ENCODE measurements at places on chromosomes 16 and 17.

DNA sequence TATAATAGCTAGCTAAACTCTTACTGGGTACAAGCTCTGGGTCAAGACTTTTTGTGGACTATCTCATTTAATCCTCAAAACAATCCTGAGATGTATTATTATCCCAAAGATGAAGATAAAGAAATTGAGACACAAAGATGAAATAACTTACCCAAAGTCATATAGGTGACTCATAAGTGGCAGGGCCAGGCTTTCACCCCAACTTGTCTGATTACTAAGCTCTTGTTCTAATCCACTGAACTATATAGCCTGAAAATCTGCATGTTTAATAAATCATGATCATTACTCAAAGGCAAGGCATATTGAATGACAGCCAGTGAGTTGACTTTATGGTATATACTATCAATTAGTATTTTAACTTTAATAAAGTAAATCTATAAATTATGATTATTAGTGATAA lies 77.4 kb downstream of the SKAP1 start:
- DNase-seq, result no peak

GRCh38 chr17:76036497-76037261 lies 9.6 kb upstream of the EVPL start:
- DNase-seq, result no peak

DNA sequence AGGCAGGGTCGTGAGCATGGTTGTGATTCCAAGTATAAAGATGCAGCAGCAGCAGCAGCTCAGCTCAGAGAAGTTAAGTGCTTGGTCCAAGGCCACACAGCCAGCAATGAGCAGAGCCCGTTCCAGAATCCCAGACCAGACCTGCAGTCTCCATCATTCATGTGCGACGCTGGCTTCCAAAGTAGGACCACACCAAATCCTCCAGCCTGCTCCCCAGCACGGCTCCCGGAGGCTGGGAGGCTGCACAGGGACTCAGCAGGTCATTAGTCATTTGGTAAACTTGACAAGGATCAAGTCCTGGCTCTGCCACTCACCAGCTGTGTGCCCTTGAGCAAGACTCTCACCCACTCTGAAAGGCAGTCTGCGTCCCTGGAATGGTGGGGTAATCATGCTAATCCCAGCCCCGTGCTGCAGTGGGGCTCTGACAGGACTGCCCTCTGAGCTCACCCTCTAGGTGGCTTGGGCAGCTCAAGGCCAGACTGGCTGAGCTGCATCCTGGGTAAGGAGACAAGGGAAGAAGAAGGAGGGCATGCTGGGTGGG lies 95.1 kb upstream of the TMEM132E start:
- DNase-seq, result no peak

DNA sequence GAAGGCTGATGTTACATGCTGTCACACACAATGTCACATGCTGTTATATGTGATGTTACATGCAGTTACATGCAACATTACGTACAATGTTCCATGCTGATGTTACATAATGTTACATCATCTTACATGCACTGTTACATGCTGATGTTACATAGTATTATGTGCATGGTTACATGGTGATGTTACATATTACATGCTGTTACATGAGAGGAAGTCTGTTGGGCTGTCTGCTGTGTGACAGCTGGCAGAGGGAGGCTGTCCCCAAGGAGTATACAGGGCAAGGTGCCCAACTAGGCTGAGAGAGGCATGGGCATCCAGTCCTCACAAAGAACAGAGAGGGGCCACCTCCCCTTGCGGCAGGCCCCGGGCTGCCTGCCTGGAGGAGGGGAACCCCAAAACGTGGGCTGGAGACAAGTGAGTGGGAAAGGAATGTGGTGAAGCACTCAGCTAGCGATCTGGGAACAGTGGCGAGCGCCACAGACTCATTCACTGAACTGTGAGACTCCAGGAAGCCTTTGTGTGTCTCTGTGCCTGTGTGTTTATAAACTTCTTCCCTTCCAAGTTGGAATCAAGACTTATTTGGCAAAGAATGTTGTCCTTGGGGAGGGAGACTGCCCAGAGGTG lies 30.6 kb downstream of the TMEM92 start:
- no peak for DNase-seq

GRCh38 chr17:81394377-81394920 lies 808 bp upstream of the BAHCC1 start:
- no peak for DNase-seq

DNA sequence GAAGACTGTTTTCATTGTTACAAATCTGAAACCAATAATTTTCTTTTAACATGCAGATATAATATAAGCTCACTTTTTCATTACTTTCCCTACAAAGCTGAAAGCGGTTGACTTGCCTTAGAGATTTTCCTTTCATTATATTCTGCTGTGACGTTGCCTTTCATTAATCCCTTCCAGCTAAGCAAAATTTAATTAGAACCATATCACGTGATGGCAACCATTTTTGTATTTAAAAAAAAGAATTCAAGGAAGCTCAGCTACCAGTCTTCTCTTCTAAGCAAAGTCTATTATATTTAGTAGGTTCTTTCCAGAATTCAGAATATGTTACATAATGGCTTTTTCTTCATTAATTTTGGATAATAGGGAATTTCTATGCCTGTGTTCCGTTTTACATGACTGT lies 186.5 kb downstream of the PRKCA start:
- DNase-seq, result no peak

Data from vagina (tissue), 2 donors.